ENCODE measurements at places on chromosomes 2 and 18.

DNA sequence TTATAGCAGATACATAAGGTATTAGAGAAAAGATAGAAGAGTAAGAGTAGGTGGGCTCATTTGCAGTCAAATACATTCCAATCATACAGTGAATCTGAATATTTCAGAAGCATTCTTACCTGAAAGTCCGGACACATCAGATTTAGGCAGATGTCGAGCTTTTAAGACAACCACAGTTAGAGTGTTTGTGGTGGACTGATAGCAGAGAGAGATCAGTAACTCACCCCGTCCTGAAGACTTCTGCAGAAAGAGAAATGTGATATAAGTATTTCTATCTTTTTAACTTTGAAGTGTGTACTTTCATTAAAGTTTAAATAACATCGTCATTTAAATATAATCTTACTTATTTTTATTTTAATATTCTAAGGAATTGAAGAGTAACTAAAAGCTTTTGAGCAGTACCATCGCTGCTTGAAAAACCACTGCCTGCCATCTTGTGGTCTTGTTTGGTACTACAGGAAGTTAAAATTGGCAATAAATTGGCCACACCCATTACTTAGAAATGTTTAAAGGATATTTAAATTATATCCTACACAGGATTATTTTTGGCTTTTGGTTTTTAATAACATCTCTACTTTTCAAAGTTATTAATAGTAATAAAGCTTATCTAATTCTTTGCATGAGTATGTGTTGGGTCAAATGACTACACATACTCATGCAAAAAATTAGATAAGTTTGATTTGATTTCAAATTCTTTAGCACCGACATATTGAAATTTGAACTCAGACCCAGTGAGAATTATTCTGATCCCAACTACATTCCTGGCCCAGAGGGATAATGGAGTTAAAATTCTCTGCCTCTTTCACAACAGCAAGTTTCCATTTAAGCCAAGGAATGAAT, 5.5 kb downstream of the SYT4 start:
- peak; percentile 4 for DNase-seq

DNA sequence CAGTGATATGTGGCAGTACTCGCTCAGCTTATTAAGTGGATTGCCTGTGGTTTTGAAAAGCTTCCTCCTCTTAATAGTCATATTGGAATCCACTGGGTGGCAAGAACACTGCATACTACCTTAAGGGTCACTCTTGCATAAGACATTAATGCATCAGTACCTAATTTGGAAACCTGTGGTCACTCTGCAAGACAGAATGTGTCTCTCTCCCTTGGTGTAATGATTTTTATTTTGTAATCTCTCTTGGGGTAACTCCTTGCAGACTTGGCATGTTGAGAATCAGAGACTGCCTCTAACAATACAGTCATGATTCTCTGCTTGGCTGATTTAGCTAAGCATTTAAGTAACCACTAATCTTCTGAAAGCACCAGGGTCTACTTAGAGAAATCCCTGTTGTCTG, 33.0 kb upstream of the IER3IP1 start:
- DNase-seq = no peak

DNA sequence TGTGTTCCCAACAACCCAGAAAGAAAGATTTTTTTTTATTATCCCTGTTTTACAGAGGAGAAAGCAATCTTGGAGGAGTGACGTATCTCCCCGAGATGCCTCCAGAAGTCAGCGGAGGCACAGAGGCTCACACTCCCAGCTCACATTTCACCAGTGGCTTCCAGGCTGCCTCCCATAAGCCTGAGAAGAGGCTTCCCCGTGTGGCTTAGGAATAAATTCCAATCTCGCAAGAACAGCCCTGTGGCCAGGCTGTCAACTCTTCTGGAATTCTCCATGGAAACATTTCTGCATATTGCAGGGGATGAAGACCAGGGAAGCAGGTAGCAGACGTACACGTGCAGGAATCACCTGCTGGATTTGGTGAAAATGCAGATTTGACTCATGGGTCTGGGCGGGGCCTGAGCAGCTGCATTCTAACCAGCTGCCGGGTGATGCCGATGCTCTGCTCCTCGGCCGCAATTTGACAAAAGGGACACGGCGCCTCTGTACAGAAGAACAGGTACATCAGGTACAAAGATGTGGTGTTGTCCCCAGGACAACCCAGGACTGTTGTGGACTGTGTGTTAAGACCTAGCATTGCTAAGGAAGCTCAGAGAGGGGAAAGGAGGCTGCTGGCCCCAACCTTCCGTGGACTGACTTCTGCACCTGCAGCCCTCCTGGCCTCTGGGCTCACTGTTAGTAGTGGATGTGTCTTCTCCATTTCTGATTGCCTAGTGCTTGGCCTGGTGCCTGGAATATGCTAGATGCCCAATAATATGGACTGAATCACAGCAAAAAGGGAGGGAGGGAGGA, 114.2 kb upstream of the ID2 start:
- no peak for DNase-seq

- DNase-seq = no peak
Observed at GRCh38 chr18:23182606-23183005, 47.3 kb downstream of the CABLES1 start.

GRCh38 chr2:154724194-154724797, 25.8 kb downstream of the KCNJ3 start:
- no peak for DNase-seq

DNA sequence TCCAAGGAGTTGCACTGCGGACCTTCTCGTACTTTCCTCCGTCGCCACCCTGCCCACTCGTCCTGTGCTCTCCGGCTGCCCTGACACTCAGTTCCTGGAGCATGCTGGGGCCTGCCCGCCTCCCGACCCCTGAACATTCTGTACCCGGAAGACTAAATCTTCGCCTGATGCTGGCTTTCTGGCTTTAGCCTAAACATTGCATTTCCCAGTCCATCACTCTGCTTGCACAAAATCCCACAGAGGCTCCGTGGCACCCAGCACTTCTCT, 550 bp upstream of the SFXN5 start:
- DNase-seq = no peak

- no peak for DNase-seq
Observed at GRCh38 chr2:100675373-100675772, 112.6 kb downstream of the PDCL3 start.

GRCh38 chr2:30940839-30941238, 133.6 kb upstream of the CAPN13 start:
- DNase-seq = no peak

DNA sequence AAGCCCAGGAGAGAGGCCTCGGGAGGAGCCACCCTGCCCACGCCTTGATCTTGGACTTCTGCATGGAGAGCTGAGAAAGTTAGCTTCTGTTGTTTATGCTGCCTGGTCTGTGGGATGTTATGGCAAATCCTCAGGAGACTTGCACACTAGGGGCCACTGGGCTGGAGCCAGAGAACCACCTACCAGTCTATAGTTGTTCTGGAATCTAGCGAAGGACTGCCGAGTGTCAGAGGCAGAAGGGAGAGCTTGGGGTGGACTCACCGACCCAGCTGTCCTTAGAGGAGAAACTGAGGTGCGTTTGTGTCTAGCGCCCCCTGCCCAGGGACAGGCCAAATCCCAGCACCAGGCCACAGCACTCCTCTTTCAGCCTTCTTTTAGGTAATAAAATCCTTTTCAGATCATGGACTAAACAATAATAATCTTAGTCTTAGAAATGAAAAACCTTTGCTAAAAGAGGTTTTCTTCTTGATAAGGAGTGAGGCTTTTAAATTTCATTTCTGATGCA, 398.7 kb upstream of the SALL3 start:
- no peak for DNase-seq

DNA sequence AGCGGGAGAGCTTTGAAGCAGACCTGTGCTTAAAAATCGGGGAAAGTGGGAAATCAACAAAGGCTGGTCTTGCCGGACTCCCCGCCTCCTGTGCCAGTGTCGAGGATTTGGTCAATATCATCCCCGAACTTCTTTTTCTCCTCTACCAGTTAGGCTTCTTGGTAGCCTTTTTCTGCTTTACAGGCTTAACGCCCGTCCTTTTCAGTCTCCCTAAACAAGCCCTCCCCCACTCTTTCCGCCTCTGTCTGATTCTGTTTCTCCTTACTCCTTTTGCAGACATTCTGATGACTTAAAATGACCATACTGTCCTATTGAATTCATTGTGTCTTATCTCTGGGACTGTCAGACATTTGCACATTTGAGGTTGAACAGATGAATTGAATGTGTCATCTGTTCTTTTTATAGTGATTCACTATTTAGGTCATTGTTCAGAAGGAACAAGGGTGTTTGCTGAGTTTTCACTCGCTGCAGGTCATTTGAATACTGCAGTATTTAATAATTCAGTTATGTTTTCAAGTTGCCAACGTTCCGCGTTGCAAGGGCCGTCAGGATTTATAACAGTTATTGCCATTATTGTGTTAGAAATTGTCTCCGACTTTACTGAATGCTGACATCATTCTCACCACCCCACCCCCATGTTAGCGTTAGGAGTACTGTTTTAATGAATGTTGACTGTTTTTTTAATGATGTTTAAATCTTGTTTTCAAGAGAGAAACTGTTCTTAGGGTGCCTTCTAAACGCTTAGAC, 1.1 kb downstream of the ITGAV start:
- DNase-seq = peak; percentile 7

DNA sequence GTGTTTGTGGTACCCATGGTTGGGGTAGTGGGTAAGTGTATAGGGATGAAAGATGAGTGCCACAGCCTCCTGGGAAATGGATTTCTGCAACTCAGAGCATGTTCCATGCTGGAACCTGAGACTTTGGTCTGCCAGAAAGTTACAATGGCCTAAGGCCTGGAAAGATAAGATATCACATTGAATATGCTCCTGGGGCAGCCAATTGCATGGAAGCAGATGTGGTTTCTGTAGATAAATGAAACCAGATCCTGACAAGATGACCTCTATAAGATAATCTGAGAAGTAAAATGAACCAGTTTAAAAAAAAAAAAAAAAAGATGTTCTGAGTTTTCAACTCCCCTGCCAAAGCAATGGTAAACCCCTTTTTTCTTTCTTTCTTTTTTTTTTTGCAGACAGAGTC, 91.4 kb upstream of the NCK2 start:
- no peak for DNase-seq

GRCh38 chr2:38245114-38245641, 131.9 kb downstream of the ATL2 start:
- no peak for DNase-seq

DNA sequence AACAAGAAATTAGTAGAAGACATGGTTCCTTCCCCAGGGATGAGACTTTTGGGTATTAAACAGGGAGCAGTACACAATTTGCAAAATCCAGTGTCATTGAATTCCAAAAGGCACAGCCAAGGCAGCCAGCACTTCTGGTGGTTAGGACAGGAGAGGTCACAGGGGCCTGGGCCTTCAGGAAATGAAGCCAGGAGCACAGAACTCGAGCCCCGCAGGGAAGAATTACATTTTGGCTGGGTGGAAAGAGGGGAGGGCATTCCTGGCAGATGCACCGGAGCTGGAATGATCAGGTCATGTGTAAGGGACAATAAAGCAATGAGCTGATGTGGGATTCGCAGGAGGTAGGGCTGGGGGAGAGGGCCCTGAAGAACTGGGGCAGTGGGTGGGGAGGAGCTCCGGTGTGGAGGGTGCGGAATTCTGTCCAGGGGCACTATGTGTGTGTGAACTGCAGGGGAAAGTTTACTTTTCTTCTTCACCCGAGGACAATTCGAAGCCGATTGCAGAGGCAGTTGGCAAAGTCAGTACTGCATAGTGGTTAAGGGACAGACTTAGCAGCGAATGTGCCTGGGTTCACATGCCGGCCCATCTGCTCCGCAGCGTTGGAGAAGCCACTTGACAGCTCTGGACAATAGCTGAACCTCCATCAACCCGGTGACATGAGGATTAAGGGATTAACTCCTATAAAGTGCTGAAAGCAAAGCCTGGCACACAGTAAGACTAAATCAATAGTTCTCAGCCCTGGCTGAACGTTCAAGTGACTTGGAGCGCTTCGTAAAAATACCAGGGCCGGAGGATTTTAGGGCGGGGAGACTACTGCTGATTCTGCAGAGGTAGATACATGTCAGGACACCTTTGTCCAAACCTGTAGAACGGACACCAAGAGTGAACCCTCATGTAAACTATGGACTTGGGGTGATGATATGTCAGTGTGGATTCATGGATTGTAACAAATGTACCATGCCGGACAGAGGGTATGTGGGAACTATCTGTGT, 36.4 kb downstream of the ALPK2 start:
- DNase-seq = no peak

GRCh38 chr18:54702686-54703085, 111.6 kb downstream of the DYNAP start:
- no peak for DNase-seq

DNA sequence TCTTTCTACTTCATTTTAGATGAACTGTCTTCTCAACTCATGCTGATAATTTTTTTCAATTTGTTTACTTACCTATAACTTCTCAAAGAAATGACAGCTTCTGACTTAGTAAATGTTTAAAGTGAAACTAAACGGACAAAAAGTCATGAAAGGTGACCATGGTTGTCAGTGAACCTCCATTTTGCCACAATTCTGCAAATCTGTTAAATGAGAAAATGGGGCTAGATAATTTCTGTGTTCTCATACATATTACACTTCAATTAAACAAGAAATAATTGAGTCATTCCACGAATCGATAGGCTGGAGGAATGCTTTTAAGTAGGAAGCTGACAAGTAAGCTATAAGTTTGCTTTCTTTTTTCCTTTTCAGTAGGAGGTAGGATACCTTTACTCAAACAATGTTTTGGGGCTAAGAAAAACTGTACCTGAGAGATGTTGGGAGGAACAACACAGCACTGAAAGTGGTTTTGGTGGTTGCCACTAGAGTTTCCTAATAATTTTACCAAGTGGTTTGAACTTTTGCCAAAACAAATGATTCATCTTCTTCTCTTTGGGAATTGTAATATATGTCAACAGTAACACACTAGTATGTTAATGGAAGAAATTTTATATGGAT, 17.1 kb downstream of the DYNAP start:
- no peak for DNase-seq

- no peak for DNase-seq
Observed at GRCh38 chr2:238585836-238586821, 159.4 kb downstream of the ASB1 start.

DNA sequence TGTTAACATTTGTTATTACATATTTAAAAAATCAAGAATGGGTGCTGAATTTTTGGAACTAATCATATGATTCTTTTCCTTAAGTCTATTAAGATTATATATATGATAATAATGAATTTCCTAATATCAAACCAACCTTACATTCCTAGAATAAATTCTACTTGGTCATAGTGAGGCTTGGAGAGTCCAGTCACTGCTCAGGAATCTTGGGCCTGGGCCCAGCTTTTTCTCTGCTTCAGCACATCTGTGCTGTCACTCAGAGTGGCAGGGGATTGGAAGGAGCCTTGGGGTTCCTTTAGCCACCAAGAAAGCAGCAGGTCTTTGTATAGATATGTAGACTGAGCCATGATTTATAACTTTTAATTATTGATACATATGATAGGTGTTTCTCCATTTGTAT, 19.9 kb upstream of the ZAP70 start:
- no peak for DNase-seq

GRCh38 chr2:95069465-95069864, 44.0 kb downstream of the MAL start:
- DNase-seq = no peak

DNA sequence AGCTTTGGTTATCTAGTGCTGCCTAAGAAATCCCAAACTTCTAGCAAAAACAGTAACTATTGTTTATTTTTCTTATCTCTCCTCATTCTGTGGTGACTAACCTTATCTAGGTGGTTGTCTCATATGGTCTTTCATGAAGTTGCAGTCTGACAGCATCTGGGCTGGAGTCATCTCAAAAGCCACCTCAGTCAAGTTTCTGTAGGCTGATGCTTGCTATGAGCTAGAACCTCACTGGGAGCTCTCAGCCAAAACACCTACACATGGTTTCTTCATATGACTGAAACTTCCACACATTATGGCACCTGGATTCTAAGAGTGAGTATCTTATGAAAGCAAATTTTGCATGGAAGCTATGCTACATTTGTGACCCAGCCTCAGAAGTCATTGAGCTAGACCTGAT, 596.4 kb upstream of the VRK2 start:
- peak; percentile 12 for DNase-seq

- DNase-seq = no peak
Observed at GRCh38 chr2:28768422-28768821, 16.8 kb downstream of the PPP1CB start.

Measured in stimulated activated CD4-positive, alpha-beta T cell treated with anti-CD3 and anti-CD28 coated beads, Interleukin-1b, Interleukin-23, amount 100 ng/mL, for 48 hours (primary cell).